Osteocyte (in vitro differentiated cells): ENCODE measurements at places on chromosomes 2 and 18. TPM values are rescaled to one million over a fixed set of nuclear protein-coding genes. Genes with fewer than 3 reads are reported as not detected.

DNA sequence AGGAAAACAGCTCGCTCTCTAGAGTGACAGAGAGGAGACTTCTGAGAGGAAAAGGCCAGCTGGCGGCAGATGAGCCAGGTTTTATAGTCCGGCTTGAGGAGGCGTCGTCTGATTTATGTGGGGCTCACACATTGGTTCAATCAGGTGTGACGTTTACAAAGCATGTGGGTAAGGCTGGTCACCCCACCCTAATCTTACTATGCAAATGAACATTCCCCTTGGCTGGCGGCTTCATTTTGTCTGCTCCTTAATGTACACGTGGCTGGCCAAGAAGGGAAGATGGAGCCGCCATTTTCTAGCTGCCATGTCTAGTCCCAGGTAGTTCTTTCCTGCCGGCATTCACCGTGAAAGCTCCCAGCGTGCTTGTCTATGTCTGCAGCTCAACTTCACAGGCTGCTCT, 299.1 kb upstream of the SPRED2 start:
- no peak for DNase-seq

DNA sequence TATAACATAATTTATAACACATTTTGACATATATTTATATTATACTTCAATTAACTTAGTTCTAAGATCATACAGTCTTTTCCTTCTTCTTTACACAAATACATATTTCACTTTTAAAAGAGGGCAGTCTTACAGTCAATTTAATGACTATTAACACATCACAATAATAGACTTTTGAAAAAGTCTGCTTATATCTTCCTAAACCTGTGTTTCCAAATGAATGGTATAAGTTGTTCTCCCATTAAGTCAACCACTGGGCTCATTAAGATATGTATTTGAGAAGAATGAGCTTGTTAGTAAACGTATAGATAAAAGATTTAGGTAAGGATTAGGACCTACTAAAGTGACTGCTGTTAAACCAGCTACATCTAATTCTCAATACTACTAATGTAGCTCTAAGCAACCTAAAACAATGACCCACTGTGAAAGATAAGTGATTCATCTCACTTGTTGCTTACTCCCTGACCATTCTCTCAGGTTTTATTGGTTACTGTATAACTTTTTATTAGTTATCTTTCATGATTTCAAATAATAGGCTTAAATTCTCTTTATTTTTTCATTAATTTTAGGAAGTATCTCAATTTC, 27.0 kb downstream of the SLC40A1 start:
- DNase-seq: no peak

DNA sequence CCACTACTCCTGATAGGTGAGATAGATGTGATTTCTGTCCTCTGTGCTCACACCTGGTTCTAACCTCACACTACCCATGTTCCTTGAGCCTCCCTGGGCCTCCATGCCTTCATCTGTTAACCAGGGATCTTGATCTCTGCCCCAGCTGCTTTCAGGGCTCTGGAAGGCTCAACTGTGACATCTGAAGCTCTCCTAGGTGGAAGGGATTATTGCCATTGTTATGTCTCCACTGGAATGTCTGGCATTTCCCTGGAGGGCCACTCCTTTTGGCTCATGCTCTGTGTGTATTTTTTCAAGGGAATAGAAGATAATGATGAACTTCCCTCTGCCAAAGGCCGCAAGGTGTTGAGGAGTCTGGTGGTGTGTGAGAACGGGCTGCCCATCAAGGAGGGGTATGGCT, 41.2 kb downstream of the PCARE start:
- DNase-seq: no peak

DNA sequence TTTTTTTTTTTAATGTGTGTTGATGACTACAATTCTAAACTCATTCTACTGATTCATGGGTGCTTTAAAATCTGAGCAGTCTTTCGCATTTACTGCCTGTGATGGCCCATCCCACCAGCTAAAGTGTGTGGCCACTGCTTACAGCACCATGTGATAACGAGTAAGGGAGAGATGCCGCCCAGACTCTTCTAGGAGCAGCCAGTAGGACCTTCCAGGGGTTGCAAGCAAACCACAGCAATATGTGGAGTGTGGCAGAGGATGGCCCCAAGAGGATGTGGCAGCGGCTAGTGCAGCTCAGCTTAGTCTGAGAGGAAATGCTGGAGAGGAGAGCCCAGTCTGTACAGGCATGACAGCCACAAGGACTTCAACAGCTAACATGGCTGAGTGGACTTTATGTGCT, 14.9 kb downstream of the IL1B start:
- no peak for DNase-seq

- DNase-seq: no peak
Observed at GRCh38 chr2:217901835-217902378, 100.9 kb downstream of the TNS1 start.

DNA sequence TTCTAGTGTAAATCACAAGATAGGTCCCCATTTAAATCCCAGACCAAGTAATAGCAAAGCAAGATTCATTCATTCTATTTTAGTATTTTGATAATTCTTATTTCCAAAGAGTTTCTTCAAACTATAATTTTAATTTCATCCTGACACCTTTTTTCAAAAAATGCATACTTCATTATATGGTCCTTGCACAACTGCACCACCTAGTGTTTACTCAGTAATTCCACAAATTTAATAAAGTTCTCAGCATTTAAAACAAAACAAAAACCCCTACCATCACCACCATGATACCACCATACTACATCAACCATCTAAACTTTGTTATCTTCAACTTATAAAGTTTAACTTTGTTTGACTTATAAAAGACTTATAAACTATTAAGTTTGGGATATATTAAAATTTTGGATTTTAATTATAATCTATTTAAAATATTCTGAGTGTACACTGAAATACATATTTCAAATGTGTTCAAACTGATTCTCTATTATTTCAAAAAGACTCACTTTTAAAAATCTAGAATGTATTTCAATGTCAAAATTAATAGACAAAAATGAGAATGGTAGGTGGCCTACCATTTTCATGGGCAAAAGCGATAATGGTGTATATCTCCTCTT, 44.2 kb downstream of the WDPCP start:
- DNase-seq: no peak

The CHN1 gene
- 22.3 and 23.7 TPM in 2 replicates for total RNA-seq

The TNFRSF11A gene
- 0.19 TPM in 1 of 2 replicates, not detected in the other for total RNA-seq
